ENCODE measurements at places on chromosomes 1 and 21. TPM values are rescaled to one million over a fixed set of nuclear protein-coding genes. Genes with fewer than 3 reads are reported as not detected.

- no peak for DNase-seq
These were observed 46.4 kb downstream of the TTC39A start for GRCh38 chr1:51283979-51284378.

Gene EXTL1
- total RNA-seq: 0.34 TPM

Gene FALEC
- total RNA-seq: not detected

Gene HAO2
- total RNA-seq: not detected

Gene TSPEAR
- total RNA-seq: not detected

DNA sequence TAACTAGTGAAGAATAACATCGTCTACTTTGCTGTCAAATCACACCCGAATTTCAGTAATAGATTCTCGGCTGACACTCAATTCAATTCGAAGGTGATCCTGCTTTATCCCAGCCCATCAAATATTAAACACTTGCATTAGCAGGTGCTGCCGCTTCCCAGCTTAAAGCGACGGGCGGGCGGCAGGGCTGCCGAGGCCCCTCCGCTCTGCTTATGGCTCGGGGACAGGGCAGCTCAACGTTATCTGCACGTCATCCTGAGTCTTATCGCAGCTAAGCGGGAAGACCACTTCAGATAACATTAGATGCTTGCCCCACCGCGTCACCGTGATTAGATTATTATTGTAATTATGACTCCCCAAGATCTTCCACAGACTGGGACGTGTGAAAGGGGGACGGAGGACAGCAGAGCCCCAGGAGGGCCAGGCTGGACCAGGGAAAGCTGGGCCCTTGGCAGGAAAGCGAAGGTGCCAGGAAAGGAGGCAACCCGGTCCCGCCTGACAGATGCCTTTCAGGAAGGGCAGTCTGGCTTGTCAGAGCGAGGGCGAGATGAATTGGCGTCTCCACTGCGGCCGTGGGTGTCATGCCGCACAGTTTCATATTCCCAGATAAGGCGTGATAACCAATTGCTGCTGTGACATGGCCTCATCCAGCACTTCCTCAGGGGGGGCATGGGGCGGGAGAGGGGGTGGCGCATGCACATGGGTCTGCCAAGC, 37.0 kb downstream of the DMAP1 start:
- DNase-seq: no peak

Gene LRRC38
- 0.15 TPM for total RNA-seq

Gene KCNK1
- total RNA-seq: 5.9 TPM

Gene ZMPSTE24
- total RNA-seq: 88.3 TPM

- peak; percentile 34 for DNase-seq
These were observed 250.4 kb downstream of the PTBP2 start for GRCh38 chr1:96971849-96972602.

Gene HHAT
- 4.2 TPM for total RNA-seq

- peak; percentile 25 for DNase-seq
These were observed 9.3 kb downstream of the MIER1 start for GRCh38 chr1:66933887-66934700.

- no peak for DNase-seq
These were observed 36.0 kb upstream of the GPR37L1 start for GRCh38 chr1:202086579-202087350.

DNA sequence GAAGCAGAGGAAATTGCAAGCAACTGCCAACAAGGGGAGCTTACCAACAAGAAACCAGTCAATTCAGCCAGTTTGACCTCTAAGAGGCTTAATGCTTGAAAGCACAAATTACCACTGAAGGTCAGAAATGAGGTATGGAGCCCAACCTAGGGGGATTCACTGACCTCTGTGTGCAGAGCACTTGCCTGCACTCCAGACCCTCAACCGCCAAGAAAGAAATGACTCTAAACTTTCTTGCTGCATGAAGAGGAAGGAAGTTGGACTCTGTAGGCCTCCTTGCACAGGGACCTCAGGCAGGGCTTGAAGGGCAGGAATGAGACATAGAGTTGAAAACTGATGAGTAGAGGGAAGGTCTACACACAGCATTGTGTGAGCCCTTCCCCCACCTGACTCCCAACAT, 10.0 kb downstream of the ARMH1 start:
- no peak for DNase-seq

GRCh38 chr1:218323568-218324225, 21.4 kb upstream of the TGFB2 start:
- DNase-seq: no peak

DNA sequence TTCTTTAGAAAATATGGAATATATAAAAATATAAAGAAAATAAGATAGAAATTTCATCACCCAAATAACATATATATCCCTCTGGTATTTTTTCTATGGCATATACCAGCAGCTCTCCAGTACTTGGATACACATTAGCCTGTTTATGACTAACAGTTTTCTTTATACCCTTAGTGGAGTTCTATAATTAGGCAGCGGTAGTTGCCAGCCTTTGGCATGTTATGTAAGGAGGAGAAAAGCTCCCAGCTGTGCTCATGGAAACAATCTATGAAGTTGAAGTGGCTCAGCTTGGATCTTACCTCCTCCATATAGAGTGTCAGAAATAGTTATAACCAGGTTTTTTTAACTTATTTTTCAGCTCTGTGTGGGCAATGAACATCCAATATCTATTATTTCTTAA, 1636.8 kb downstream of the AMY1C start:
- DNase-seq: no peak

All from M059J (cell line).